Thymus (tissue), 14 donors: ENCODE measurements at places on chromosomes 11 and 22. TPM values are rescaled to one million over a fixed set of nuclear protein-coding genes. Genes with fewer than 3 reads are reported as not detected.
A peak's percentile ranks its signal among the peaks of the same experiment; 100 is the strongest.

Gene STK33
- 10.5 TPM for total RNA-seq

Gene DDX17
- total RNA-seq, result 402 TPM

Gene IGLL5
- 2.3 TPM for total RNA-seq

Gene ARHGAP20
- total RNA-seq, result 0.57 TPM

Gene KRTAP5-9
- total RNA-seq, result not detected

Gene GRAMD1B
- total RNA-seq, result 15.6 TPM

Gene HTR3A
- 0.52 TPM for total RNA-seq

- H3K4me3 ChIP-seq, result no peak overlapping the region
- H3K4me1 ChIP-seq, result no peaks in the 10 kb centered on the region
- H3K36me3 ChIP-seq, result no peaks in the 10 kb centered on the region
- no peak for DNase-seq
- no peak overlapping the region for H3K27ac ChIP-seq
These were observed 96.8 kb upstream of the ISX start for GRCh38 chr22:34969001-34969790.

DNA sequence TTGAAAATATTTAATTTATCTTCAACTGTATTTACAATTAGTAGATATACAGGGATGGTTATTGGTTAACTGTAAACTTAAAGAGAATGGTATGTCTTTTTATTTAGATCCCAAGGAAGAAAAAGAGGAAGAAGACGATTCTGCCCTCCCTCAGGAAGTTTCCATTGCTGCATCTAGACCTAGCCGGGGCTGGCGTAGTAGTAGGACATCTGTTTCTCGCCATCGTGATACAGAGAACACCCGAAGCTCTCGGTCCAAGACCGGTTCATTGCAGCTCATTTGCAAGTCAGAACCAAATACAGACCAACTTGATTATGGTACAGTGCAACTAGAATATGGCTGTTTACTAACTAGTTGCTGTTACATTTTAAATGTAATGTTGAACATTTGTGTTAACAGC lies 12.7 kb upstream of the CNTF start:
- no peak overlapping the region for H3K27ac ChIP-seq
- H3K36me3 ChIP-seq, result peaks cover 48% of the 10 kb centered on the region
- no peaks in the 10 kb centered on the region for H3K4me1 ChIP-seq
- no peak for DNase-seq
- H3K4me3 ChIP-seq, result no peak overlapping the region
- H3K27me3 ChIP-seq, result no peaks in the 10 kb centered on the region

GRCh38 chr22:46053563-46054090 lies 76.7 kb upstream of the WNT7B start:
- H3K27ac ChIP-seq, result peak overlapping the region; percentile 97
- H3K27me3 ChIP-seq, result peaks cover 83% of the 10 kb centered on the region
- H3K36me3 ChIP-seq, result peaks cover 3% of the 10 kb centered on the region
- peak overlapping the region; percentile 88 for H3K4me3 ChIP-seq
- DNase-seq, result no peak

GRCh38 chr11:62457478-62457877 lies 38.6 kb downstream of the SCGB1A1 start:
- H3K27me3 ChIP-seq, result no peaks in the 10 kb centered on the region
- no peak overlapping the region for H3K4me3 ChIP-seq
- DNase-seq, result no peak
- no peak overlapping the region for H3K27ac ChIP-seq
- no peaks in the 10 kb centered on the region for H3K36me3 ChIP-seq

DNA sequence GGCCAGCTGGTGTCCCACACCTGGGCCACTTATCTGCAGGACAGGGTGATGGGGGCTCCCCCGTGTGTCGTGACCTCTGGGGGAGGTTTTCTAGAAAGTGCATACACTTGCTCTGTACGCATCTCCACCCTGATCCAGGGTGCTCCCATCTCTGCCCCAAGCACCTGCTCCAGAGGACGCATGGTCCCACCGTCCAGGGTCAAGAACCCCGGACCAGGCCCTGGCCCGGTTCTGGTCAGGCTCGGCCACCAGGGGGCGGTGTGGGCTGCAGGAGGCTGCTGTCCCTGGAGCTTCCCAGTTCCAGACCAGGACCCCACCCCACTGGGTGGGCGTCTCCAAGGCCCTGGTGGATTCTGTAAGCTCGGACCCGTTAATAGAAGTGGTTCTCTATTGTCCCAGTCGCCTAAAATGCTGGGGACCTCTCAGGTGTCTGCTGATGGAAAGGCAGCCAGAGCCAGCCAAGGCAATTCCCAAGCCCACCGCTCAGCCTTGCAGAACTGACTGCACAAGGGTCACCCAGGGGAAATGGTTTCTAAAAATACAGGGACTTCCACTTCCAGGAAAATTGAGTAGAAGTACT lies 34.7 kb upstream of the SEPTIN5 start:
- peak overlapping the region; percentile 14 for H3K27ac ChIP-seq
- H3K27me3 ChIP-seq, result peaks cover 20% of the 10 kb centered on the region
- H3K4me3 ChIP-seq, result no peak overlapping the region
- peaks cover 8% of the 10 kb centered on the region for H3K4me1 ChIP-seq

DNA sequence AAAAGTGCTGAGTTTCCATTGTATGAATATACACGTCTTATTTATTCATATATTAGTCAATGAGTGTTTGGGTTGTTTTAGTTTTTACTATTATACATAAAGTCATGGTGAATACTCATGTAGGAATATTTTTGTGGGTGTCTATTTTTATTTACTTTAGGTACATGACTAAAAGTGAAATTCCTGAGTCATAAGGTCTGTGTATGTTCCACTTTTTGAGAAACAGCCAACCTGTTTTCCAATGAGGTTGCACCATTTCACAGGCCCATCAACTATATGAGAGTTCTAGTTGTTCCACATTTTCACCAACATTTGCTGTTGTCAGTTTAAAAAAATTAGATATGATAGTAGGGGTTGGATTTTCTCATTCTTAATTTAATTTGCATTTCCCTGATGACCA lies 6.6 kb upstream of the OR6X1 start:
- H3K27ac ChIP-seq, result no peak overlapping the region
- H3K36me3 ChIP-seq, result no peaks in the 10 kb centered on the region
- no peak overlapping the region for H3K4me3 ChIP-seq
- no peaks in the 10 kb centered on the region for H3K4me1 ChIP-seq

DNA sequence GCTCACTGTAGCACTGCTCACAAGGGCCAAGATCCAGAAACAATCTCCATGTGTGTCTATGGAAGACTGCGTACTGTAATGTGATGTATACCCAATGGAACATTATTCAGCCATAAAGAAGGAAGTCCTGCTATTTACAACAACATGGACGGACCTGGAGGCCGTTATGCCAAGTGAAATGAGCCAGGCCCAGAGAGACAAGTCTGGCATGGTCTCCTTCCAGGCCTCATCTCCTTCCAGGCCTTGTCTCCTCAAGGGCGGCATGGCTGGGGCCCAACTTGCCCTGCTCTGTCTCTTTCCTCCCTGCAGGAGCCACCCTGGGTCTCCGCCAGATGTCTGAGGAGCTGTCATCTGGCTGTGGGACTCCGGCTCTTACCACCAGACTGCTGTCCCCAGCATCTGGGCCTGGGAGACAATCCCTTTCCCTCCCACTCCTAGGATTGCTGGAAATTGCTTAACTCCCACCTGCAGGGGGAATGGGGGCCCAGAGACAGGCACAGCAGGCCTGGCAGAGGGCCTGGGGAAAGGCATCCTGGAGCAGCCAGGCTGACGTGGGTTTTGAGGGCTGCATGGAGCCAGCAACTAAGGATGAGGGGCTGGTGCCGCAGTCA lies 1326.6 kb downstream of the TBC1D22A start:
- H3K4me1 ChIP-seq, result peaks cover 64% of the 10 kb centered on the region
- H3K27ac ChIP-seq, result no peak overlapping the region
- H3K27me3 ChIP-seq, result no peaks in the 10 kb centered on the region
- DNase-seq, result no peak
- no peak overlapping the region for H3K4me3 ChIP-seq

GRCh38 chr11:93728792-93729128 lies 12.5 kb downstream of the TAF1D start:
- H3K4me3 ChIP-seq, result no peak overlapping the region
- no peaks in the 10 kb centered on the region for H3K4me1 ChIP-seq
- no peaks in the 10 kb centered on the region for H3K27me3 ChIP-seq
- DNase-seq, result no peak
- H3K27ac ChIP-seq, result no peak overlapping the region

DNA sequence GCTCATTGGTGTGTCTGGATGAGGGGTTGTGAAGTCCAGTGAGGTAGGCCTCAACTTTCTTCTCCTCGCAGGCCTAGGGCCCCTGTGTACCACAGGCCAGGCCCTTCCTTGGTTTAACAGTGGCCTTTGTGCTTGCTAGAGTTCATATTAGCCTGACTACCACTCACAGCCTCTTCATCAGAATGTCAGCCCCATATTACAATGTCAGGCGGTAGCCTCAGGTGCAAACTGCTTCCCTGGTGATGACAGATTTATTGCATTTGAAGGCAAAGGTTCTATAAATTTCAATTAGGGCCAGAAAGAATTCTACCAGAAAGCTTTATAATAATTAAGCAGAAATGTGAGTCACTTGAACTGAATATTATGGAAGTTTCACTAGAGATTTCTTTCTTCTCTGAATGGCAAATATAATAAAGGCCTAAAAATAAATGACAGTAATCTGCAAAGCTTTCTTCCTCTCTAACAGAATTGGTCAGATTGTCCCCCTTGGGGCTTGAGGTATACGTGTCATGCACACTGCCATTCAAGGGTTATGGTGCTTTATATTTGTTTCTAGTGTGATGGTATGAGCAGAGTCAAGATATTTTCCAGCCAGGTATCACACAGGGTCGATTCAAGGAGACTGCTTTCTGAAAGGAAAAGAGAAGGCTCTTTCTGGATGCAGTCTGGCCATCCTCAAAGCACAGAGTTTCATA lies 210.3 kb downstream of the CWF19L2 start:
- no peaks in the 10 kb centered on the region for H3K36me3 ChIP-seq
- H3K27me3 ChIP-seq, result no peaks in the 10 kb centered on the region
- no peaks in the 10 kb centered on the region for H3K4me1 ChIP-seq
- no peak overlapping the region for H3K4me3 ChIP-seq
- DNase-seq, result no peak

DNA sequence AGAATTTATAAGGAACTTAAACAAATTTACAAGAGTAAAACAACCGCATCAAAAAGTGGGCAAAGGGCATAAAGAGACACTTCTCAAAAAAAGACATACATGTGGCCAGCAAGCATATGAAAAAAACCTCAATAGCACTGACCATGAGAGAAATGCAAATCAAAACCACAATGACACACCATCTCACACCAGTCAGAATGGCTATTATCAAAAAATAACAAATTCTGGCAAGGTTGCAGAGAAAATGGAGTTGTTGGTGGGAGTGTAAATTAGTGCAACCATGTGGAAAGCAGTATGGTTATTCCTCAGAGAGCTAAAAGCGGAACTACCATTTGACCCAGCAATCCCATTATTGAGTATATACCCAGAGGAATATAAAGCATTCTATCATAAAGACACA lies 866.8 kb upstream of the TENM4 start:
- no peak for DNase-seq
- no peak overlapping the region for H3K27ac ChIP-seq
- no peak overlapping the region for H3K4me3 ChIP-seq
- no peaks in the 10 kb centered on the region for H3K36me3 ChIP-seq
- no peaks in the 10 kb centered on the region for H3K27me3 ChIP-seq
- H3K4me1 ChIP-seq, result no peaks in the 10 kb centered on the region

DNA sequence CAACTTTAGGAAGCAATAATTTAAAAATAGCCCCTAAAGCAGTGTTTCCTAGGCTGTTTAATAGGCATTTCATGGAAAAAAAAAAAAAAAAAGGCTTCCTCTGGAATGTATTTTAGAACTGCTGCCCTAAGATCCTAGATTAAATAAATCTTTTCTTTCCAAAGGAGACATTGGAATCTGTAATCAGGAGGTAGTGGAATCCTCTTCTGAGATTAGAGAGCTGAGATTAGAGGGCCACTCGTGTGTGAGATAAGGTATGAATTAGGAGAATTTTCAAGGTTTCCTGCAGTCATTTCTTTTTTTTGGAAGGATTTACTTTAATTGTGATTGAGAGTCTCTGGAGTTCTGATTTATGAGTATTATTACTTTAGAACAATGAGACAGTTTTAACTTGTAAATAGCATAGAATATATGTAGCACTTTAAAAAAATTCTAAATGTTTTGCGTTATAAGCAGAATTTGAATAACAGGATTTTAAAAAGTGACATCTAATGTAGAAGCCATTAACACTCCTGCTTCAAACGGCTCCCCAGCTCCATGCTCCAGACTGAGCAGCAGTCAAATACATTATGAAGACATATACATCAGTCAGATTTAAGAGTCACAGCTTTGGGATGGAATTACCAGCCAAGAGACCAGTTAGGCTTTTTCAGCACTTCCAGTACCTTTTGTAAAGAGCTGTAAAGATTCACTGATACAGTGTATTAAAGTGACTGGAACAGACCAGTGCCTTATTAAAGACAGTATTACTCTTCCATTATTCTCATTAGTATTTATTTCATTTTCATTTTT lies 5.0 kb downstream of the EED start:
- H3K27ac ChIP-seq, result no peak overlapping the region
- H3K4me3 ChIP-seq, result no peak overlapping the region
- H3K4me1 ChIP-seq, result no peaks in the 10 kb centered on the region
- H3K27me3 ChIP-seq, result no peaks in the 10 kb centered on the region
- DNase-seq, result no peak

DNA sequence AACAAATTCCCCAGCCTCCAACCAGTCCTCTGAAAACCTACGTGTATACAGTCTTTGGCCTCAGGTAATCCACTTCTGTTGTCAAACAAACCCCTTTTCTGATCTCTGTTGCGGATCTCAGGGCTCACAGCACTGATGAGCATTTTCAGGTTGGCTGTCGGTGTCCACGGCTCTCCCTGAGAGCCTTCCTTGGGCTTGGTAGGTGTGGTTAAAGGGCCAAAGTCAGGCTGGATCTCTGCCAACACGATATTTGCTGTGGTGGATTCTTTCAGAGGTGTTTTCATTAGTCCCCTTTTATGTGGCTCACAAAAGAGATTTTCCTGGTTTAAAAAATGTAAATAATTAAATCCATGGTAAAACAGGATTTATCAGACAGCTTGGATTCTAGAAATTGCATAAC lies 2.9 kb downstream of the E2F8 start:
- peaks cover 46% of the 10 kb centered on the region for H3K36me3 ChIP-seq
- H3K4me3 ChIP-seq, result no peak overlapping the region
- no peak overlapping the region for H3K27ac ChIP-seq
- no peak for DNase-seq
- peaks cover 16% of the 10 kb centered on the region for H3K27me3 ChIP-seq

GRCh38 chr11:117730208-117730800 lies 66.7 kb downstream of the DSCAML1 start:
- no peaks in the 10 kb centered on the region for H3K27me3 ChIP-seq
- H3K4me1 ChIP-seq, result no peaks in the 10 kb centered on the region
- no peak overlapping the region for H3K27ac ChIP-seq
- H3K4me3 ChIP-seq, result no peak overlapping the region
- no peaks in the 10 kb centered on the region for H3K36me3 ChIP-seq

DNA sequence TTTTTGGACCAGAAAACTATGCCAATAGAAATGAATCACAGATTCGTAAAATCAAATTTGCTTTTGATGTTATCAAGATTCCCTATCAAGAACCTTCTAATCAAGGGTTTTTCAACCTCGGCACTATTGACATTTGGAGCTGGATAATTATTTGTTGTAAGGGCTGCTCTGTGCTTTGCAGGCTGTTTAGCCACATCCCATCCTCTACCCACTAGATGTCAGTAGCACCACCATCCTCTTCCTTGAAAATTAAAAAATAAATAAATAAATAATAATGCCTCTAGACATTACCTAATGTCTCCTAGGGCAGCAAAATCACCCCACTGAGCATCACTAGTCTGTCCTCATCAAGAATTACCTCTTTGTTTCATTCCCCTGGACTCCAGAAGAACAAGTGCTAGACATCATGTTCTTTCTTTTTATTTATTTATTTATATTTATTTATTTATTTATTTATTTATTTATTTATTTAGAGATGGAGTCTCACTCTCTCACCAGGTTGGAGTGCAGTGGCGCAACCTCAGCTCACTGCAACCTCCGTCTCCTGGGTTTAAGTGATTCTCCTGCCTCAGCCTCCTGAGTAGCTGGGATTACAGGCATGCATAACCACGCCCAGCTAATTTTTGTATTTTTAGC lies 744.7 kb downstream of the KCNA4 start:
- H3K36me3 ChIP-seq, result no peaks in the 10 kb centered on the region
- no peak overlapping the region for H3K27ac ChIP-seq
- H3K4me1 ChIP-seq, result no peaks in the 10 kb centered on the region
